Activated CD8-positive, alpha-beta T cell treated with anti-CD3 and anti-CD28 coated beads for 36 hours (primary cell): ENCODE measurements at places on chromosomes 4 and X. TPM values are rescaled to one million over a fixed set of nuclear protein-coding genes. Genes with fewer than 3 reads are reported as not detected.

DNA sequence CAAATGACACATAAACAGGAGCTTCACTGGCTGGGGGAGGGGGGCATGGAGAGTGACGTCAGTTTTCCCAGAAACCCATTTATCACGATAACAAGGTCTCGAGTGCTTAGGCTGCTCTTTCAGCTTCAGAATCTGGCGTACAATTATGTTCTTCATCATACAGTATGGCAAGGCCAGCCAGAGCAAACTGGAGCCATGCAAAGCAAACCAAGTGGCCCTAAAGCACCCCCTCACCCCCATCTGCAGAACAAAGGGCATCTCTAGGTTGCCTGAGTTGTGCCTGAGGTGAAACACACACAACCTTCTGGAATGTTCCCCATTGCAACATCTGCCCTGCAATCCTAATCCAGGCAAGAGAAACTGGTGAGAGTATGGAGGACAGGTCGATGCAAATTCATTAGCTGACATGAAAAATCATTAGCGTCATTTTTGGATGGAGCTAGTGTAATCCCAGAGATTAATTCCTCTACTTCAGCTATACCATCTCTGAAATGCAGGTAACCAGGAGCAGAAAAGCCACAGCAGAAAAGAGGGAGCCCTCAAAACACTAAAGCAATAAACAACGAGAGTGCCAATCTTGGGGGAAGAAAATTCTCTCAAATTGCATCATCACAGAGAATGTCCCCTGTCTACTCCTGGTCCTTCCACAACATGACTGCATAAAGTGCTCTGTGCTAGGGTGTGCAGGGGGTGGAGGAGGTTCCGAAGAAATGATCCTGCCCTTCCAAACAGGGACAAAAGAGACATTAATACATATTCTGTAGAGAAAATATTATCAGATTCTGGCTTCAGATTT, 1.8 kb downstream of the SEPTIN6 start:
- peak overlapping the region; percentile 99 for H3K27ac ChIP-seq
- H3K4me1 ChIP-seq = peaks cover 28% of the 10 kb centered on the region
- DNase-seq = peak; percentile 86
- H3K27me3 ChIP-seq = no peaks in the 10 kb centered on the region
- peak overlapping the region; percentile 96 for H3K4me3 ChIP-seq

The PCDH11X gene
- total RNA-seq = not detected

DNA sequence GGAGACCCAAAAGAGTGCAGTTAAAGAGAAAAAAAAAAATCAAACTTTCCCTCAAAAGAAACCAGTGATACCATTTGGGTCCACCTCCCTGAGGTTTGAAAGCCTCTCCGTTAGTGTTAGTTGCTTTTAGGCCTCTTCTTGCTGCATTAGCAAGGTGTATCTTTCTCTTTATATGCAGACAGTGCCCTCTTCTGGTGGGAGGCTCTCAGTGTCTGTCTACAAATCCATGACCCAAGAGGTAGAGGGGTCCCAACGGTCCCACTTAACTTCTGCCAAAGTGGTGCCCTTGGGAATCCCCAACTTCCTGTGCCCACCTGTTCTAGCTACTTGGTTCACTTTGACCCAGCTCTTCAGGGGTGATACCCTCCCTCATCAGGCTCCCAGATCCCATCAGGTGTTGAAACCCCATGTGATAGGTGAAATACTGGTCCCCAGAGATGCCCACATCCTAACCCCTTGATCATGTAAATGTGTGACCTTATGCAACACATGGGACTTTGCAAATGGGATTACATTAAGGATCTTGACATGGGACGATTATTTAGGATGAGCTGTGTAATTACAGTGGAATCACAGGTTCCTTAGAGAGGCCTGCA, 63.7 kb upstream of the CD99 start:
- peaks cover 85% of the 10 kb centered on the region for H3K36me3 ChIP-seq
- no peak overlapping the region for H3K4me3 ChIP-seq
- H3K4me1 ChIP-seq = peaks cover 48% of the 10 kb centered on the region
- H3K27ac ChIP-seq = peak overlapping the region; percentile 91
- DNase-seq = peak; percentile 76
- no peaks in the 10 kb centered on the region for H3K27me3 ChIP-seq

- no peak overlapping the region for H3K4me3 ChIP-seq
- H3K36me3 ChIP-seq = no peaks in the 10 kb centered on the region
Observed at GRCh38 chr4:104163820-104164219, 330.9 kb downstream of the CXXC4 start.

GRCh38 chr4:89294573-89295269, 12.9 kb downstream of the GPRIN3 start:
- H3K27me3 ChIP-seq = no peaks in the 10 kb centered on the region
- DNase-seq = no peak
- peak overlapping the region; percentile 98 for H3K27ac ChIP-seq
- peak overlapping the region; percentile 66 for H3K4me3 ChIP-seq
- peaks cover 23% of the 10 kb centered on the region for H3K36me3 ChIP-seq

GRCh38 chr4:169557061-169557636, 55.2 kb downstream of the NEK1 start:
- H3K4me1 ChIP-seq = no peaks in the 10 kb centered on the region
- peaks cover 31% of the 10 kb centered on the region for H3K36me3 ChIP-seq
- no peak overlapping the region for H3K4me3 ChIP-seq
- DNase-seq = no peak

GRCh38 chrX:81301877-81302276, 100.0 kb downstream of the SH3BGRL start:
- peaks cover 9% of the 10 kb centered on the region for H3K36me3 ChIP-seq
- DNase-seq = no peak
- H3K27me3 ChIP-seq = no peaks in the 10 kb centered on the region
- peaks cover 2% of the 10 kb centered on the region for H3K4me1 ChIP-seq
- no peak overlapping the region for H3K27ac ChIP-seq
- H3K4me3 ChIP-seq = no peak overlapping the region

The MAGEA1 gene
- total RNA-seq = not detected
